Stimulated activated naive CD4-positive, alpha-beta T cell (primary cell): ENCODE measurements at places on chromosomes 6 and 20.

- peak; percentile 23 for DNase-seq
Measured at GRCh38 chr20:35883778-35884540, 70.3 kb downstream of the SCAND1 start.

- DNase-seq, result no peak
Measured at GRCh38 chr6:143361536-143362191, 88.8 kb downstream of the ADAT2 start.

DNA sequence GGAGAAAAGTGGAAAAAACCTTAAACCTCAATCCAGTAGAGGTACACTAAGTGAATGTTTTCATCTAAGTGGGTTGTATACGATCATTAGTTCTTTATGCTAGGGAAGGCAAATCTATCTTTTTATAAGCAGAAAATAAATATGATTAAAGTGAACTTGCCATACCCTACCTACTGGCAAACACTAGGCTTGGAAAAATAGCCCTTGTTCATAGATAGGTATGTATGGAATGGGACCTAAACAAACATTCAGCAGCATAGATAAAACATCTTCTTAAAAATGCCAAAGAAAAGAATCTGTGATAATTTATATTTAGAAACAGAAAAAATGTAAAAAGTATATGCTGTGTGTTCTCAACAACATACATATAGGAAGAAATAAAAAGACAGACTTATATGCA is 18.8 kb downstream of the REV3L start:
- no peak for DNase-seq

DNA sequence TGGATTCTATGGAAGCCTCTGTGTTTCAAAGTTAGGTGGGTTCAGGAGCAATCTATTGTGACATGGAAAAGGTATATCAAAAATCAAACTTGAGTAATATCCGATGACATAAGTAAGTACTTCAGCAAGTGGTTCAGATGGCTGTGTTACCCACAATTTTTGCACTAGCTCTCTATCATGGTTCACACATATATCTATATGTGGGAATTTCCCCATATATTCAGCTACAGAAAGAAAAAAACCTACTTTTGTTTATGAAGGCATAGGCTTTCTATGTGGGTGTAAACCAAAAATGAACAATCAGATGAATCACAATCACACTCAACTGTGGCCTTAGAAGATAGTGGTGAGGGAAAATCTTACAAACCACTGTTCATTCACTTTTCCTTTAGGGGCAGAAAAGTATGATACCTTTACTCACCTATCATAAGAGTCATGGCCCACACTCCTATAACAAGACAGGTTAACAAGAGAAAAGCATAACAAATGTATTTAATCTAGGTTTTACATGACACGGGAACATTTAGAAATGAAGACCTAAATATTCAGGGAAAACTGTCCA is 449.6 kb upstream of the HTR1E start:
- no peak for DNase-seq

DNA sequence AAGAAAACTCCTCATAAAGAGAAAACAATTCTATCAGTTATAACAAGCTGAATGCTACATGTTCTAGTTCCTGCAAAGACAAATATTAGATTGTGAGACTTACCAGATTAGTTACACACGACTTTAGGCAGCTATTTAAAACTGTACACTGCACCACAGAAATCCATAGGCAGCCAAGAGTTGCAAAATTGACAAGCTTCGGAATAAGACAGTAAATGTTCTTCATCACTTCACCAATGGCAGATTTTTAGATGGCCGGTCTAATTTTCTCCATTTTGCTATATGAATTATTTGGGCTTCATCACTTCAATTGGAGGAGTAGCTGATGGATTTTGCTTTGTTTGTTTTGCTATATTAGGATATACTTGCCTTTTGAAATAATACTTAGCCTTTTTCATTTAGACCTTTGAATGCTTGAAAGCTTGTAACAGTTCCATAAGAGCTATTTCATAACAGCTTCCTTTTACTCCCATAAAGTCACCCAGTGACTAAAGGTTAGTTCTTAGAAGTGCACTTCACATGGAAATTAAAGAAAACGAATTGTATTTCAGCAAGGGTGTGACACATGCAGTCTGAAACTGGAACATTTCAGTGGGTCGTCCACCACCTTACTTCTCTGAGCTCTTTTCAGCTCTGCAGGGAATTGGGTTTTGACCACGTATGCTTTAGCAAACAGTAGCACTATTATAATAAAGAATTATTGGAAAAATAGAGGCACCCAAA is at the start of gene ROS1:
Gene ROS1 (minus strand): TSS at position 512 of the 723 bp plus-strand sequence. CDS start 286 bp downstream, at position 226.
- no peak for DNase-seq

DNA sequence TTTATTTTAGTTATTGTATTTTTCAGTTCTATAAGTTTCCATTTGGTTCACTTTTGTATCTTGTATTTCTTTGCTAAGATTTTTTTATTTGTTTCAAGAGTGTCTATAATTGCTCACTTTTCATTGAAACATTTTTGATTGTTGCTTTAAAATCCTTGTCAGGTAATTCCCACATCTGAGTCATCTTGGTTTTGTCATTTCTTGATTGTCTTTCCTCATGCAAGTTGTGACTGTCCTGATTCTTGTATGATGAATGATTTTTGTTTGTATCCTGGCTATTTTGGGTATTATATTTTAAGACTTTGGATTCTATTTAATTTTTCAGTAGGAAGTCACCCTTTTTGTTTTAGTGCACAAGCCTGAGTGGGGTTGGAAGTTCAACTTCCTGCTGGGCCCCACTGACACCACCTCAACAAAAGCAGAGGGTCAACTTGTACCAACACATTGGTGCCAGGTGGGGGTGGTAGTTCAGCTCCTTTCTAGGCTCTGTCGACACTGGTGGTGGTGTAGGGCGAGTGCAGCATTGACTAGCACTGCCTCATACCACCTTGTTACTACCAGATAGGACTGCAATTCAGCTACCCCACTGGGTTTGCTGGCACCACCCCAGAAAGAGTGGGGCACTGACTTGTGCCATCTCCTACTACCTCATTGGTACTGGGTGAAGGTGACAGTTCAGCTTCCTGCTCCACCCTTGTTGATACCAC is 8.8 kb downstream of the RSPH3 start:
- no peak for DNase-seq

- no peak for DNase-seq
Measured at GRCh38 chr20:50221501-50222308, 31.1 kb downstream of the CEBPB start.

GRCh38 chr20:40431611-40432010 is 257.4 kb downstream of the MAFB start:
- DNase-seq, result no peak

DNA sequence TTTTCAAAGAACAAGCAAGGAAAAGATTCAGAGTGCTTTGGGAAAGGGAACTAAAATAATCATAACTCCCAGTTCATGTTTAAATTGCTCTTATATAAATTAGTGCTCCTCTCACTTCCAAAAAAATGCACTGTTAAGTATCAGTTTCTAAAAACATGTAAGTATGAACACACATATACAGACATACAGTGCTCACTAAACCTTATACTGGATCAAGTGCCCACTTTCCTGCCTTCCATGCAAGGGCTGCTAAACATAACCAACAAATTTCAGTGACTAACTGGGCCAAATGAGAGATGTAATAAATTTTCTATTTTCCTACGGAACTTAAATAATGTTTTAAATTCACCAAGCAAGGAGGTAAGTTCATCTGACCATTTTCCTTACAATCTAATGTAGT is 6.4 kb downstream of the TFAP2A start:
- DNase-seq, result no peak

GRCh38 chr6:6600875-6601274 is 12.4 kb downstream of the LY86 start:
- DNase-seq, result no peak

DNA sequence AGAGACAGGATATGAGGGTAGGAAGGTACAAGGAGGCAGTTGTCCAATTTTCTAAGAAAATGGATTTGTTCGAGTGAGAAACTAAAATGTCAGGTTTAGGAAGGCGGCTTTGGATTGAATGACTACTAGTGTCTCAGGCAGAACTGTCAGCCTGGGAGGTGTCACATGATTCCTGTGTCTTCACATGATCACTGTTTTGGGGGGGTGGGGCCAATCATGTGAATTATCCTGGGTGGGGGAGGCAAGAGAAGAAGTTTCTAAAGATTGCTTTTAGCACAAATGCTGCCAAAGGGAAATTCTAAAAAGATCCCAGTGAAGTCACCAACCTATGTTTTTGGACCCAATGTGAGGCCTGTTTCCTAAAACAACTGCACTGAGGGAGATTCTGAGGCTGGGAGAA is 2.3 kb downstream of the SIRPA start:
- no peak for DNase-seq

- no peak for DNase-seq
Measured at GRCh38 chr6:5898102-5898501, 108.6 kb downstream of the NRN1 start.

- DNase-seq, result no peak
Measured at GRCh38 chr20:2109425-2110210, 8.0 kb downstream of the STK35 start.

GRCh38 chr6:16352258-16352635 is 113.9 kb downstream of the GMPR start:
- no peak for DNase-seq

DNA sequence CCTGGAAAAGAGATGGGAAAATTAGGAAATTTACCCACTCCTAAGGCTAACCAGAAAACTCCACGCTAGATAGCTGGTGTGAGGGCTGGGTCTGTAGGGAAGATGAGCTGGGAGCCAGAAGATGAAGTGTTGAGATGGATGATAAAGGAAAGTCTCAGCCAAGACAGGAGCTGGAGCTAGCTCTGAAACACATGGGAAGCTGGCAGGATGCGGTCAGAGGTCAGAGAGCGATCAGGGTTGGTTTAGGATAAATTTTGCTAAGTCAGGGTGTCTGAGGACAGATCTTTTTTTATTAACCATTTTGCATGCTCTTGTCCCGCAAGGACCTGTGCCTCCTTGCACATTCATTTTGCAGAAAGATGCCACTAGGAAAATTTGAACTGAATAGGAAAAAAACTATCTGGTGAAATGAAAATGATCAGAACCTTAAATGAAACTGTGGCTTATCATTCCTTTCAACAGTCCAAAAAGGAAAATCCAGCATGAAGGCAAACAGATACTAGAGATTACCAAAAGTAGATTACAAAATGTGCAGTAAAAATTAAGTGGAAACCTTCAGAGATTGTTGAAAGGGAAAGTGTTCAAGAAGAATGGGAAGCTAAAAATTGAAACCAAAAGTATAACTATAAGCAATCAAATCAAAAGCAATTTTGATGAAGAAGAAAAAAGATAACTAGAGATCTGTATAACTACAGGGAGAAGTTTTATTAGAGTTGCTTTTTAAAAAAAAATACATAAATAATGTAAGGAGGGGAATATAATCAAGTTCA is 10.7 kb upstream of the EDN1 start:
- DNase-seq, result no peak

- DNase-seq, result no peak
Measured at GRCh38 chr6:62652692-62653328, 366.8 kb upstream of the KHDRBS2 start.

- DNase-seq, result no peak
Measured at GRCh38 chr20:23661002-23661429, 23.3 kb upstream of the CST3 start.

- peak; percentile 53 for DNase-seq
Measured at GRCh38 chr6:10720265-10720959, 2.5 kb upstream of the TMEM14C start.

- DNase-seq, result no peak
Measured at GRCh38 chr6:167872538-167873210, 46.0 kb downstream of the AFDN start.

- no peak for DNase-seq
Measured at GRCh38 chr6:28002161-28002560, 45.1 kb downstream of the OR2B6 start.

DNA sequence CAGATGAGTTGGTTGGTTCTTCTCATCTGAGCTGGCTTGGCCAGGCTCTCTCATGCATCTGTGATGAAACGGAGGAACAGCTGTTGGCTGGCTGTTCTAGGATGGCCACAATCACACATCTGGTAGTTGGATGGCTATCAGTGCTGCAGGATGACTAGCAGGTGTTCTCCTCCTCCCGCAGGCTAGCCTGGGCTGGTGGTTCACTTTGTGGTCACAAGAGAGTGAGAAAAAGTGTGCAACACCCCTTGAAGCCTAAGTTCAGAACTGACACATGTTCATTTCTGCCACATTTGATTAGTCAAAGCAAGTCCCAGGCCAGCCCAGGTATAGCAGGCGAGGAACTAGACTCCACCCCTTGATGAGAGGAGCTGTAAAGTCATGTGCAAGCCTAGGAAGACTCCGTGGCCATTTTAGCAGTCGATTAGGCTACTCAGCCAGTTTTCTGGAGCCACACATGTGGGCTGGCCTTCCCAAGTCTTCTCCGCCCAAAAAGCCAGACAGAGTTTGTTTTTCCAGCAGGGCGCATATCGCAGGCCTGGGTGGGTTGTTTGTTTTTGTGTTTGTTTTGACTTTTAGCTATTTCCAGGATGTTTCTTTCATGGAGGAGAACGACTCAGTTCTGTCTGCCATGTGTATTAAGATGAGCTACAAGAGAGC is 120.8 kb downstream of the ISM1 start:
- DNase-seq, result no peak

DNA sequence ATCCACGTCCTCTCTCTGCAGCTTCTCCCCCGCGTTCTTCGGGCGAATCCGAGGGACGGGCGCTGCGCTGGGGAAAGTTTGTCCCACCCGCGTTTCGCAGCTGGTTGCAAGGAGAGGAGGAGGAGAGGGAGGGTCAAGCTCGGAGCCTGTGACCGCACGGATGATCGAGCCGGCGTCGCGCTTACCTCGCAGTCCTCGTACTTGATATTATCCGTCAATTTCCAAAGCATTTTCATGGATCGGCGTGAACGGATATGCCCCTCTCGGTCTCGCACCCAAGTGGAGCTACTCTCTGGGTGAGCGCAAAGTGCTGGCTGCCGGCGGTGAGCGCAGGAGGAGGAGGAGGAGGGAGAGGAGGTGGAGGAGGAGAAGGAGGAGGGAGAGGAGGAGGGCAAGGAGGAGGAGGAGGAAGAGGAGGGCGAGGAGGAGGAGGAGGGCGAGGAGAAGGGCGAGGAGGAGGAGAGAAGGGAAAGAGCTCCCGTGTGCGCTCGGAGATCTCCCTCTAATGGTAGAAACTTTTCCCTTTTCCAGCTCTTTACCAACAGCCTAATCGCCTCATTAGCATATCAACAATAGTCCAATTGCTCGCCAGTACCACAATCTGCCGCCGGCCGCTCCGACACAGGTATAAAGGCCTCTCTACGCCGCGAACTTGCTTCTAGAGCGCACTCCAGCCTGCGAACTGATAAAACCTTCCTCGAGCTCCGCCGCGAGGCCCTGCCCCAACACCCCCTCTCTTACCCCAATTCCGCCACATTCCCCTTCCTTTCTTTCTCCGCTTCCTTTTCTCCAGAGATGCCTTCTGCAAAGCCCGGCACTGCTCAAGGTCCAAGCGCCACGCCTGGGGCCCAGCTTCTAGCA is at the start of gene TFAP2A:
Gene TFAP2A (minus strand): TSS at position 319 of the 861 bp plus-strand sequence. CDS start 83 bp downstream, at position 236.
- DNase-seq, result no peak

DNA sequence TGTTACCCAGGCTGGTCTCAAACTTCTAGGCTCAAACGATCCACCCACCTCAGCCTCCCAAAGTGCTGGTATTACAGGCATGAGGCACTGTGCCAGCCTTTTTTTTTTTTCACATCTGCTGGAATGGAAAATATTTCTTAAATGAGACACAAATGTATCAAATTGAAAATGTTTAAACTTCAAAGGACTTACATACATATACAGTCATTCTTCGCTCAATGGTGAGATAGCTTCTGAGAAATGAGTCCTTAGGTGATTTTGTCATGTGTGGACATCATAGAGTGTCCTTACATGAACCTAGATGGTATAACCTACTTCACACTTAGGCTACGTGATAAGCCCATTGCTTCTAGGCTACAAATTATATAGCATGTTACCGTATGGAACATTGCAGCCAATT is 43.1 kb downstream of the MICA start:
- no peak for DNase-seq

GRCh38 chr6:153129873-153130514 is 1.1 kb downstream of the RGS17 start:
- no peak for DNase-seq

- DNase-seq, result no peak
Measured at GRCh38 chr6:99507648-99508047, 7.6 kb downstream of the USP45 start.
